Right ventricle myocardium inferior (tissue), 1 donor: ENCODE measurements at places on chromosomes 5 and 9. TPM values are rescaled to one million over a fixed set of nuclear protein-coding genes. Genes with fewer than 3 reads are reported as not detected.

- DNase-seq, result no peak
Observed at GRCh38 chr9:35923927-35924763, 14.9 kb downstream of the SPAAR start.

Gene NR2F1-AS1
- 0.60 TPM for total RNA-seq

- DNase-seq, result no peak
Observed at GRCh38 chr5:180018347-180019060, 53.1 kb downstream of the RNF130 start.

DNA sequence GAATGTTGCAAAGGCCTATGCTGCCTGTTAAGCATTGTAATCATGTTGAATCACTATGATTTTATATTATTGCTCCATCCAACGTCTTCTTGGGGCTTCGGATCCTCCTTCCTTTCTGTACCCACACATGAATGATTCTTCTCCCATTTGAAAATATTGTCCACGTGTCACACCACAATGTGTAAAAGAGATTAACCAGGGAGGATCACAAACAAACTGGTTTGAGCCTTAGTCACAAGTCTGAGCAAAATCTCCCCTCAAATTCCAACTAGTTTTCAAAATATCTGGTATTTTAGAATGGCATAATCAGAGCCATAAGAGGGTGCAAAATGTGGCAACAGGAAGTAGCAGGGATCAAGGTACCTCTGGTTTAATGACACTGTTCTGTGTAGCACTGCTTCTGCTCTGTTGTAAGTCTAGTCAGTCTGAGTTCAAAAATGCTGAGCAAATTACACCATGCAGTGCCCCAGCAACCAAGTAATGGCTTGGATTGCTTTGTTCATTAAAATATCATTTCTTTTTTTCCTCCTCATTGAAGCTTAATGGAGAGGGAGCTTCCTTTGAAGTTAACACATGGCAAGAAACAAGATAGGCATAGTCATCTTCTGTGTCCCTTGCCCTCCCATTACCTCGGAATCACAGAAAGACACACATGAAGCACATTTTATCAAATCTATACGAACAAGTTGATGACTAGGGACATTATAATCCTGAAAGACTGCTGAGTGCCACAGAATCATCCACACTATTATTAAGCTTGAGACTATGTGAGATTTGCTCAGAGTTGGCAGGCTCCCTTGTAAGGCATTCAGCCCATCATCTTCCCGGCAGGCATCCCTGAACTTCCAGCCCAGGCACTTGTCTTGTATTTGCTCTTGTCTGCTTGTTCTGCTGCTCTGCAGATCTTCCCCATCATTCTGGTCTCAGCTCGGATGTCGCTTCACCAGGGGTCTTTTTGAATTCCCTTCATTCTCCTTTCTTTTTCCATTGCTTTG lies 102.0 kb upstream of the PRLR start:
- DNase-seq, result no peak

DNA sequence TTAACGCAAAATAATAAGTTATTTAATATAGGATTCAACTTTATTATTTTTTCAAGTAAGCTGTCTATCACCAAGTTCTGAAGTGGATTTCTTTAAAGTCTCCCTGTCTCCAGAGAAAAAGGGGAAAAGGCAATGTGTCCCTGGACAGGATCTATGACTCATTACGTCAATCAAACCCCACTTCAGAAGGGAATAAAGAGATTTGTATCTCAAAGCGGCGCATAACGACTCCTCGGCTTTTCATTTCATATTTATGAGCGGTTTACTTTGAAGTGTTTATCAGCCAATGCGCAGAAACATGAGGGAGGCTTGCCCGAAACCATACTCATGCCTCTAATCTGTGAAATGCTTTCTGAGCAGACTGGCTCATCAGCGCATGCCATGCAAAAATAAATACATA lies 938.6 kb upstream of the WWC1 start:
- DNase-seq, result no peak

DNA sequence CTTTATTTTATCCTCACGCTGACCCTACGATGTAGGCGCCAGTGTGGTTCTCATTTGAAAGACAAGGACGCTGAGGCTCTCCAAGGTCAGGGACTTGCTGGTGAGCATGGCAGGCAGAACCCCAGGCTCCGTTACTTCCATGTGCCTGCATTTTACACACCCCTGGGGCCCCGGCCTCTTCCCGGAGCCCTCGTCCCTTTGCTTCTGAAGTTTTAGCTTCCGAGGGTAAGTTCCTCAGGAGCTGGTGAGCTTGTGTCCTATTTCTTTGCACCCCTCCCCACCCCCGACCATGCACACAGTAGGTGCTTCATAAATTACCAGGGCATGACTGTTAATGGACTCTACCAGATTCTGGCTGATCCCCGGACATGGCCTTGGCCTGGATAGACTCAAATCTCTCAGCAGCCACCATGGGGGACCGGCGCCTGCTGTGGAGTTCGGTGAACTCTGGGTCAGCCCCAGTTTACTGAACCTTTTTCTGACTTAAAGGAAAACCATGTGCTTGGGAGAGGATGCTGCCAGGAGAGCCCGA lies 59.3 kb upstream of the RNU6ATAC start:
- peak; percentile 31 for DNase-seq

GRCh38 chr5:96297290-96297689 lies 135.8 kb downstream of the PCSK1 start:
- no peak for DNase-seq

DNA sequence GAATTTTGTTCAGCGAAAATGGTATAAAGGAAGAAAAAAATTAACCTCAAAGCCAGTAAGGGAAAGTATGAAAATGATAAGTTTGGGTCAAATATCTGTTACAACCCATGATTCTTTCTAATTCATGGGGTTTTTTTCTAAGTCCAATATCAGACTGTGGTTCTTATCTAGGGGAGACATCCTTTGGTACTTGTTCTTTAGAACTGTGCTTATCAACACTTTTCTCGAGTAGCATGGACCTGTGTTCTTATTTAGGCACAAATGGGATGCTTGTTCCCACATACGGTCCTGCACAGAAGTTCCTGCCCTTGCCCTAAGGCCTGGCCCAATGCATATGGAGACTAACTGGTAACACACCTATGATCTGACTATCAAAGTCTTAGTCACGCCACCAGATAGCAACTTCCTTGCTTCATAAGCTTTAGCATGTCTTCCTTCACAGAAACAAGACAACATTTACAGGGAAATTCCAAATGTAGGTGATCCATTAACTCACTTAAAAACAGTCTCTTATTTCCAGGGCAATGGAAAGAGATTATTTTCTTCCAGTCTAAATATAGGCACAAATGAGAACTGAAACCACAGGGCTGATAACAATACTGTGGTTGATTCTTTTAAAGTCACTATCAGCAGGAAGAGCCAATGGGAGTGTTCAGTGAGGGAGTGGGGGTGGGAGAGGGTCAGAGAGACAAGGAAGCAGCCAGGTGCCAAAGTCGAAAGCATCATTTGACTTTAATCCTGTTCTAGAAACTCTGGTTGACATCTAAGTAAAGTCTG lies 268.8 kb upstream of the ANKRD55 start:
- DNase-seq, result no peak

- DNase-seq, result no peak
Observed at GRCh38 chr5:110846398-110847001, 107.7 kb downstream of the SLC25A46 start.

Gene SPATA6L
- 0.38 TPM for total RNA-seq

Gene C9
- not detected for total RNA-seq

Gene PCDH12
- 10.4 TPM for total RNA-seq

DNA sequence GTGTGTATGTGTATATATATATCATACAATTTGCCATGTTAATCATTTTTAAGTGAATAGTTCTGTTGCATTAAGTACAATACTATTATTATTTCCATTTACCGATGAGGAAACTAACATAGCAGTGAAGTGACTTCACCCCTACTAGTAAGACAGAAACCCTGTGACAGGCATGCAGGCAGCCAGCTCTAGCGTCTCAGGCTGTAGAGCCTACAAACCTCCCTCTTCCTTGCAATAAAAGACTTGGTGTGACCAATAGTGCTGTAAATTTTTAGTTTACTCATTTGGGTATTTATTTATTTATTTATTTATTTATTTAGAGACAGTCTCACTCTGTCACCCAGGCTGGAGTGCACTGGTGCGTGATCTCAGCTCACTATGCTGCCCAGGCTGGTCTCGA lies 24.7 kb downstream of the FNBP1 start:
- no peak for DNase-seq

GRCh38 chr5:88674356-88675167 lies 208.4 kb downstream of the MEF2C start:
- no peak for DNase-seq

Gene LPAR1
- 13.8 TPM for total RNA-seq

Gene FRMD3
- total RNA-seq, result 98.9 TPM

- peak; percentile 69 for DNase-seq
Observed at GRCh38 chr9:131282688-131283422, 6.5 kb upstream of the FAM78A start.
